Left lung (tissue), 14 donors: ENCODE measurements at places on chromosomes 4 and X. TPM values are rescaled to one million over a fixed set of nuclear protein-coding genes. Genes with fewer than 3 reads are reported as not detected.

DCLK2 gene
- polyA plus RNA-seq = 11.7 TPM

FOXR2 gene
- polyA plus RNA-seq = not detected

NAA11 gene
- polyA plus RNA-seq = not detected

LRAT gene
- 0.61 TPM for polyA plus RNA-seq

GRCh38 chr4:154503598-154503997 lies 12.0 kb upstream of the DCHS2 start:
- DNase-seq = no peak

GRCh38 chr4:121428721-121429120 lies 47.9 kb upstream of the QRFPR start:
- no peak for DNase-seq

DNA sequence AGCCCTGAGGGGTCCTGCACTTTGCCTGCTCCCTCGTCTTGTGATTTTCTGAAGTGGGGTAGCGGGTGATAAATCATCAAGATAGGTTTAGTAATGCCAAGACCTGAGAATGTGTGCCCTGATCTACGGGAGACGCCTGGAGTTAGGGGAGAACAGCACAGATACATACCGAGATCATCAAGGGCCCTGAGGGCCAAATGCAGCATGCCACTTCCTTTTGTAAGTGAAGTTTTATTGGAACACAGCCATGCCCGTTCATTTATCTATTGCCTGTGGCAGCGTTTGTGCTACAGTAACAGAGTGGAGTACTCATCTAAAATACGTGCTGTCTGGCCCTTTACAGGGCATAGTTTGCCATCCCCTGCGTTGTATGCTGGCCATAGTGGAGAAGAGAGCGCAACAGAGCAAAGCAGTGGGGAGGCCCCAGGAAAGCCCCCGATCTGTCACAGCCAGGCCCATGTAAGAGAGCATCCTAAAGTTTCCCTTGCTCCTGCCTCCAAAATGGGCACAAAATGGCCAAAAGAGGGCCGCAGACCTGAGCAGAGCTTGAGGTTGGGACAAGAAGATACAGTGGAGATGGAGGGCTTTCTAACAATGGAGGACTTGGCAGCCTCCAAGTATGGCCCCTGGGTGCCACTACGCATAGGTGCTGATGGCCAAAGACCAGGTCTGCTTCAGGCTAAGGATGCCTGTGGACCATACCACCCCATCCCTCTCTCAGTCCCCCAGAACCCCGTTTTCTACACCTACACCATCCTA lies 167.0 kb downstream of the SMIM20 start:
- DNase-seq = no peak

DNA sequence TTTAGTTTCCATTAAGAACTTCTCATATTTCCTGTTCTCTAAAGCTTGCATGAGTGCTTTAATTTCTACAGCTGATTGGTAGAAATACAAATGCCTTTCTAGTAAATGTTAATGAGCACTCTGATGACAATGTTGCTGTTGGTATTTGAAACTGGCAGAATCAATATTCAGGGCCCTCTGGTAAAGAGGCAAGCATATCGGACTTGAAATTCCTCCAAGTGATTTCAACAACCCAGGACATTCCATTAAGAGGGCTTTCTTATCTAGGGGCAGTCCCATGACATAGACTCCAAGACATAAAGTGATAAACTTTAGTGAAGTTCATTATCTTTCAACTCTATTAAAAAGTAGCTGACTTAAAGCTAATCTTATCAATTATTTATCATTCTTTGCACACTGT lies 83.1 kb upstream of the VCX start:
- no peak for DNase-seq

DNA sequence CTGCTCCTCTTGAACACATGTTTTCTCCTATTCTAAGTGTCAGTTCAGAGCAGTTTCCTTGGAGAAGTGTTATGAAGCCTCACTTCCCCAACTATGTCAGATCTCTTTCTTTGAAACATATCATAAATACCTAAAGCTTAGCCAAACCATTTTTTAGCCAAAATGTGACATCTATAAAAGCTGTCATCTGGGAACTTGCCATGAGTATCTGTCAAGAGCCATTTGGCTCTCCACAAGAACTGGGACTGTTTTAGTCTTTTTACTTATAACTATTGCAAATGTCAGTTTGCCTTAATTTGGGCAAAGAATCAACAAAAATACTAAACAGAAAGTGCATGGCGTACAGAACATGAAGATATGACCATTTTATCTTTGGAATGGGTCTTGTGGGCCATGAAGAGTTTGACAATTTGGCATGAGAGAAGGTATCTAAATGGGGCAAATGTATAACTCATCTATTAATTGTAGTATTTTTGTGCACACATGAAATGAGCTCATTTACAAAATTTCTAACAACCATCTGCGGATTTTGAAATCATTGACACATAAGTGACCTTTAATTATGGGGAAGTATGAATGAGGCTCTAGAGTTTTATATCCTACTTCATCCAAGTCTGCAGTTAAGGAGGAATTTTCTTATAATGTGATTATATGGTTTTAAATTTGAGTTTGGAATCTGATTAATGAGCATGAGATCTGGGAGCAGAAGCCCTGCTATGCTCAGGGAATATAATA lies 129.1 kb upstream of the PACRGL start:
- DNase-seq = no peak

DNA sequence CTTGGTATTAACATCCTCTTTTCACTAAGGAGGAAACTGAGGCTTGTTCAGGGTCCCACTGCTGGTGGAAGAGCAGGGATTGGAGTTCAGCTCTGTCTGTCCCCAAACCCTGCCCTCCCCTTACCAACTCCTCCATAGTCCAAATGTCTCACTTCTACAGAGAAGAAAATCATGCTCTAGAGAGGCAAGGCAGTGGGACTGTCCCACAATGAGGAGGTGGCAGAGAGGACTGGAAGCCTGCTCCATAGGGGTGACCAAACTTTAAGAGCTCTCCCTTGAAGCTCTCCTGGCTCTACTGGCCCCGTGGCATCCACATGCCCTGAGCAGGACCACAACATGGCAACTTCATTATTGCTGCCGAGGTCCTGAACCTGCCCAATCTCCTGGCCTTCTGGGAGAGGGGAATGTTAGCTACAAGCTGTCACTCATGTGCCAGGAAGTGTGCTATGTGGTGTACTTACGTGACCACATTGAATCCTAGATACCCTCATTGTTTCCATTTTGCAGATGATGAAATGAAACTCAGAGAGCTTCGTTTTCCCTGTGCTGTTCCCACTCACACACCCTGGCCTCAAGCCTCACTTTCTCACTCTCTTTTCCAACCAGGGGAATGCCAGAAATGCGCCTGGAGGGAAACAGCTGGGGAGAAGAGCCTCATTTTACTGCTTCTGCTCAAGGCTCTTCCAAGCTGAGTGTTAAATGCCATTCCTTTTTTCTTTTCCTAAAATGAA lies 71.5 kb downstream of the ANAPC4 start:
- DNase-seq = peak; percentile 32

- no peak for DNase-seq
Measured at GRCh38 chr4:184787766-184788503, 37.8 kb downstream of the ACSL1 start.

- DNase-seq = no peak
Measured at GRCh38 chr4:19497705-19498104, 754.0 kb upstream of the SLIT2 start.

- DNase-seq = peak; percentile 71
Measured at GRCh38 chr4:41256740-41257256, at the start of gene UCHL1. TSS of gene UCHL1 (plus strand) at chr4:41256928. CDS start at chr4:41256977, 49 bp downstream.

DNA sequence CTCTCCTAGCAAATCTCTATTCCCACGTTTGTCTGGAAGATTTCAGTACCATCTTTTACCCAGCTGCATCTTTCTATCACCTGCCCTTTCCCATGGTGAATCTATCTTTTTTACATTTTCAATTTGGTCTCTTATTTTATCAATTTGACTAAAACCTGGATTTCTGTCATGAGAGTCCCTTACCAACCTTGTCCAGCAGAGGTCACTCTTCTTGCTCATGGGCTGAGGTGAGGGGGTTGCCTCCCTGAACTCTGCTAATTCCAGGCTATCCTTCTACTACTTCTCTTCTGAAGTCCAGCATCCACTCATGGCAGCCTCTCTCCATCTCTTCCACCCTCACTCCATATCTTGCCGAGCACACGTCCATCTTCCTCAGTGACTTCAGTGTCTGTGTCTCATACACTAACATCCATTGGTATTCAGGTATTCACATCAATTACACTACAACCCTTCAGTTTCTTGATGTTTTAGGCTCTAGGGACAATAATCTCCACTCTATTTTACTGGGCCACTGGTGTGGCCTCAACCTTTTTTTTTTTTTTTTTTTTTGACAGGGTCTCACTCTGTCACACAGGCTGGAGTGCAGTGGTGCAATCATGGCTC lies 17.8 kb upstream of the ZNF827 start:
- DNase-seq = no peak

DNA sequence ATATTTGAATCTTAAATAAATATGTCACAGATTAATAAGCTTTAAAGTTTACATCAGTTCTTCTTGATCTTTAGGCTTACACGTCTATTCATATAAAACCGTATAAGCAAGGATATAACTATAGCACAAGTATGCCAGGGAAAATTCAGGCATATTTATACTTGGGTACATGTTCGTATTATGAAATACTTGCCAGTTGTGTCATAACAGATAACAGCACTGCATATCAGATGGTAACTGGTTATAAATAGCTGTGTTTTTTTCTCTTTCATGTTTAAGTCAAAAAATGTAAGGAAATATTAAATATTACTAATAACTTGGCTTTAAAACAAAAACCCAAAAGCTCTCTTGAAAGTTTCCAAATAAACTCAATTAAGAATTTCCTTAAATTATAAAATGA lies 17.5 kb downstream of the BRWD3 start:
- no peak for DNase-seq

- no peak for DNase-seq
Measured at GRCh38 chr4:77358315-77358928, 201.4 kb downstream of the CCNG2 start.

GRCh38 chrX:15315509-15315908 lies at the start of gene ASB11:
TSS of gene ASB11 (minus strand) at chrX:15315640. CDS start at chrX:15315605, 35 bp downstream.
- no peak for DNase-seq

DNA sequence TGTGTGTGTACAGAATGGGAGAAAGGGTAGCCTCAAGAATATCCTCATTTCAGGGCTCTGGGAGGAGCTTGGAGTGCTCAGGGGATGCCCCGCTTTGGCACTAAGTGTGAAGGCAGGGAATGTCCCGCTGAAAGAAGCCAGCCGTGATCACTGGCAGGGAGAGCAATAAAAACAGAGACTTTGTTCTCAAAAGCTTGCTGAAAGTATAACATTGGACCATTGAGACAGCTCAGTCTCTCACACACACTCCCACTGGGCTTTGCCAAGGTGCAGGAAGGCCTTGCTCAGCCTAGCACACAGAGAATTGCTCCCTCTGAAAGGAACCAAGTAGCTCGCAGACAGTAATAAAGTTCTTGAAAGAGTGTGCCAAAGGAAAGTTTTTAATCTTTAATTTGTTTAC lies 143.8 kb upstream of the SLITRK2 start:
- no peak for DNase-seq

GRCh38 chr4:40838742-40839141 lies 89.0 kb downstream of the NSUN7 start:
- no peak for DNase-seq

DNA sequence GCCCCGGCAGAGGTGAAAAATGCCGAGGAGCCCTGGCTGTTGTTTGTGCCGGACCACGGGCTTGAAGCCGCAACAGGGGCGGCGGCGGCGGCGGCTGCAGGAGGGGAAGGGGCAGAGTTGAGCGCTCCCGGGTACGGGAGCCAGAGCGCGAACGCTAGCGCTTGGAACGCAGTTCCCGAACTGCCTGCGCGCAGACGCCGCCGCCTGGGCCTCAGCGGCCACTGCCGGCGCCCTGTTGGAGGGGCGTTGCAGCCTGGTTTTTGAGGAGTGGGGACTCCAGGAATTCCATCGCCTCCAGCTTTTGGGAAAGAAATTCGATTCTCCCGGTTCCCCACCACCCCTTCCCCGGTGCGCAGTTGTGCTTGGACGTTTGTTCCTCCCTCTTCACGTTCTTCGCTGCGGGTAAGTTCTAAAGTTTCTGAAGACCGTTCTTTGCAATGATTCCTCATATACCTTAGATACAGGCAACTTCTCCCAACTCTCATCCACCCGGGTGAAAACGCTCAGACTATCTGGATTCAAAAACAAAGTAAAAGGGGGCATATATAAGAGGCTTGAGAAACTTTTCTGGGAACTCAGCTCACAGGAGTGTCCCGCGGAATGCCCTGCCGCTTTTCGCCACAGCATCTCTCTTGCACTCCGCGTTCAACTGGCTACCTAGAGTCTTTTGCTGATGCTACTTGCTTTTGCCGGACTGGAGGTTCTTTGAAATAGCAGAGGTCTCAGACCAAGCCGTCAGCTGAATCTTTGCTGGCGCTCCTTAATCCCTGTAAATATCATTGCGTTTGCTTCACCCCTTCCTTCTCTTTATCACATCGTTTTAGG lies 1.0 kb downstream of the FAT4 start:
- DNase-seq = peak; percentile 52

DNA sequence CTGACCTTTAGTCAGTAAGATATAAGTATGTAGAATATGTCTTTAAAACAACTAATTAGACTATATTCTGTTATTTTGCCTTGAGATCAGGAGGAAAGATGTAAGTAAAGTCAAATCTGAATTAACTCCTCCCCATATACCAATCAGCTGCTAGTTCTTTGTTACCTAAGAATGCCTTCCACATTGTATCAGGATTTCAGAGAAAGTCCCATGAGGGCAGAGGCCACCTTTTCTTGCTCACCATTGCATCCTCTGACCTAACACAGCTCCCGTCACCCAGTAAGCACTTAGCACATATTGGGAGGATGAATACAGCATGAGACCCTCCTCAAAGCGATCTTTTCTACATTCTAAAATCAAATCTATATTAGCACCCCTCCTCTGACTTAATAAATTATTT lies 87.0 kb downstream of the COL25A1 start:
- no peak for DNase-seq

DNA sequence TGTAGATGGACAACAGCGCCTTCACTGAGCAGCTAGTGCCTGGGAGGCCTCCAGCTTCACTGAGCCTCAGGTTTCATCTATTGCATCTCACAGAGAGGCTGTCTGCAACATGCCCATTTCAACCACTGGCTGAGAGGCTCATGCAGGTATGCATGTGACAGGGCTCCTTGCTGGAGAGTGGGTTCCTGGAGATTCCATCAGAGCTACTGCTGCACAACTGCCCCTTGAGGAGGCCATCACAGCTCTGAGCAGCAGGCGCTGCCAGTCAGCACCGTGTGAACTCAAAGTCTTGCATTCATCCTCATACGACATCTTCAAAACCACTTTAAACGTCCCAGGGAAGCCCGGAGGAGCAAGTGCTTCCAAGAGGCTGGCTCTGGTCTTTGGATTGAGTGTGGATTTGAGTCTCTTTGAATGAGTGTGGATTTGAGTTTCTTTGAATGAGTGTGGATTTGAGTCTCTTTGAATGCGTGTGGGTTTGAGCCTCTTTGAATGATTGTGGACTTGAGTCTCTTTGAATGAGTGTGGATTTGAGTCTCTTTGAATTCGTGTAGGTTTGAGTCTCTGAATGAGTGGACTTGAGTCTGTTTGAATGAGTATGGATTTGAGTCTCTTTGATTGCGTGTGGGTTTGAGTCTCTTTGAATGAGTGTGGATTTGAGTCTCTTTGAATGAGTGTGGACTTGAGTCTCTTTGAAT lies 8.7 kb downstream of the P2RY8 start:
- DNase-seq = no peak

- DNase-seq = no peak
Measured at GRCh38 chrX:38939067-38939466, 137.8 kb downstream of the MID1IP1 start.
